Left kidney (tissue), 8 donors: ENCODE measurements at places on chromosomes 6 and 20. TPM values are rescaled to one million over a fixed set of nuclear protein-coding genes. Genes with fewer than 3 reads are reported as not detected.

DNA sequence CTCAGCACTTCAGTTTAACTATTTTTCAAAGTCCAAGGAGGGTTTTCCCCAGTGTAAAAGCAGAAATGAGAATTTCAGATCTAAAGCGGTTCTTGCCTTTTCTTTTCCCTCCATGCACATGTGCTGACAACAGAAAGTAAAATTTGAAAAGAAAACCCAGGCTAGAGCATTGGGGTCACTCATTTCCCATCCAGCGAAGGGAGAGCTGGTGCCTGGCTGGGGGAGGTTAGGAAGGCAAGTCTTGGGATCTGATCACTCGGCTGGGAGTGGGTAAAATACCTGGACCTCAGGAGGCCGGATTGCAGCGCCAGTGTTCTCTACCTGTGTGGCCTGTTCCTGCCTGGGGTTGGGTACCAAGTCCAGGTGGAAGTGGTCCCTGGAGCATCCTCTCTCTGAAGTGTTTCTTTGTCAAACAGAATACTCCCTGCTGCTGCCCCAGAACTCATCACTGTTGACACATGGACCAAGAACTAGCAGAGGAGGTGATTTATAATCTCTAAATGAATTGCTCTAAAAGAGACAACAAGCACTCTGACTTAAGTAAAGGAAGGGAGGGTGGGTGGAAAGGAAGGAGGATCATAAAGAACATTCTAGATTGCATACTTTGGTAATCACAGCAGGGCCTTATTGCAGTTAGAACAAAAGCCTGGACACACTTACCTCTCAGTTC, 136.0 kb downstream of the MTHFD1L start:
- no peak for DNase-seq

The SNPH gene
- polyA plus RNA-seq: 3.3 TPM

The BEND6 gene
- polyA plus RNA-seq: 5.8 TPM

The CAPN11 gene
- polyA plus RNA-seq: 0.23 TPM

The ZNF311 gene
- 7.9 TPM for polyA plus RNA-seq

DNA sequence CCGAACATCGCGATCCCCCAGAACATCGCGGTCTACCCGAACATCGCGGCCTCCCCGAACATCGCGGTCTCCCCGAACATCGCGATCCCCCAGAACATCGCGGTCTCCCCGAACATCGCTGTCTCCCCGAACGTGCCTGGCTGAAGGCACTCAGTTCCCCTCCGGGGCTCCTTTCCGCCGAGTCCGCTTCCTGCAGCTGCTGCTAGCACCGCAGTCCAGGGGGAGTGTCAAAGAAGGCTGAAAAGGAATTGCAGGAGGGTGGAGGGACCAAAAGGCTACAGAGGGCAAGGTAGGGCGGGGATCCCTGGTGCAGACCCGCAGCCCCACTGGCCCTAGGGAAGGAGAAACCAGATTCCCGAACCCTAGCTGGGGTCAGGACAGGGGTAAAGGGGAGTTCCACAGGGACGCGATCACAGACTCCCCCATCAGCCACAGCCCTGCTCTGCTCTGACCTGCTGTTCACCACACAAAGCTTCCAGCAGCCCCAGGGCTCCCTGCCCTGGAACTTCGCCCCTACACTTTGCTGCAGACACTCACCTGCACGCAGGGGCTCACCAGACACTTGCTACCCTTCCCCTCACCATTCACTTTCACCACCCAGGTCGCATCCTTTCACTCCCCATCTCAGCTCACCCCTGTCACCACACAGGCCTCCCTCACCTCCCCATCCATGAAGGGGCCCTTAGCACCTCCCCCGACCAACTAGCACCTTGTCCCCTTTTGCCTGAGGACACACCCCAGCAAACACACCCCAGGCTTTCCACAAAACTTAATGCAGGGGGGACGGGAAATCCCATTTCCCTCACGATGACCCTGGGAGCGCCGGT, 1.7 kb downstream of the ULBP1 start:
- DNase-seq: no peak

The SLC13A3 gene
- 19.3 TPM for polyA plus RNA-seq

- DNase-seq: no peak
Observed at GRCh38 chr6:30151580-30151979, 9.4 kb downstream of the TRIM10 start.

The SRC gene
- polyA plus RNA-seq: 53.5 TPM

The FLRT3 gene
- polyA plus RNA-seq: 162 TPM

- DNase-seq: no peak
Observed at GRCh38 chr6:2221726-2222274, 23.6 kb downstream of the GMDS start.

DNA sequence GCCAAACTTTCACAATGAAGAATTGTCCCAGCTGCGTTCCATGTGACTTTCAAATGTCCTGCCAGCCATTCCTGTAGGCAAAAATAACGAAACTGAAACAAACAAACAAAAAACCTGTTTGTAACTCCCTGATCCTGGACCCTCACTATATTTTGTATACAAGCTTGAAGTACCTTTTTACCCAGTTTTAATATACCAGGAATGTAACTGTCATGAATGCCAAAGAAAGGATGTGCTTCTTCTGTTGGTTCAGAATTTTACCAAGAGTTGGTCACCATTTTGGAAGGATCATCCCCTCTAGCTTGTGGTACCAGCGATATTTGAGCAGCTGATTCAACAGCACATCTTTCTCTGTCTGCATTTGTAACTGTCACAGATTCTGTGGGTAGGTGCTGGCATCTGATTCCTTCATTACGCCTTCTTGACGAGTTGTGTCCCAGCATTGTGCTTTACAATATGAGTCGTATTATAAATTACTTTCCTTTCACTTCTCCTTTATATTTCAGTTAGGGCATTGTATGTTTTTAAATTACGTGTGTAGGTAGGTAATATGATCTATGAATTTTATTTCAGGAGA, 93.9 kb downstream of the DLGAP4 start:
- DNase-seq: no peak

GRCh38 chr20:32237419-32237818, 29.7 kb downstream of the POFUT1 start:
- DNase-seq: no peak

- no peak for DNase-seq
Observed at GRCh38 chr6:15675536-15676220, 12.8 kb upstream of the DTNBP1 start.

The HEY2 gene
- polyA plus RNA-seq: 7.4 TPM

DNA sequence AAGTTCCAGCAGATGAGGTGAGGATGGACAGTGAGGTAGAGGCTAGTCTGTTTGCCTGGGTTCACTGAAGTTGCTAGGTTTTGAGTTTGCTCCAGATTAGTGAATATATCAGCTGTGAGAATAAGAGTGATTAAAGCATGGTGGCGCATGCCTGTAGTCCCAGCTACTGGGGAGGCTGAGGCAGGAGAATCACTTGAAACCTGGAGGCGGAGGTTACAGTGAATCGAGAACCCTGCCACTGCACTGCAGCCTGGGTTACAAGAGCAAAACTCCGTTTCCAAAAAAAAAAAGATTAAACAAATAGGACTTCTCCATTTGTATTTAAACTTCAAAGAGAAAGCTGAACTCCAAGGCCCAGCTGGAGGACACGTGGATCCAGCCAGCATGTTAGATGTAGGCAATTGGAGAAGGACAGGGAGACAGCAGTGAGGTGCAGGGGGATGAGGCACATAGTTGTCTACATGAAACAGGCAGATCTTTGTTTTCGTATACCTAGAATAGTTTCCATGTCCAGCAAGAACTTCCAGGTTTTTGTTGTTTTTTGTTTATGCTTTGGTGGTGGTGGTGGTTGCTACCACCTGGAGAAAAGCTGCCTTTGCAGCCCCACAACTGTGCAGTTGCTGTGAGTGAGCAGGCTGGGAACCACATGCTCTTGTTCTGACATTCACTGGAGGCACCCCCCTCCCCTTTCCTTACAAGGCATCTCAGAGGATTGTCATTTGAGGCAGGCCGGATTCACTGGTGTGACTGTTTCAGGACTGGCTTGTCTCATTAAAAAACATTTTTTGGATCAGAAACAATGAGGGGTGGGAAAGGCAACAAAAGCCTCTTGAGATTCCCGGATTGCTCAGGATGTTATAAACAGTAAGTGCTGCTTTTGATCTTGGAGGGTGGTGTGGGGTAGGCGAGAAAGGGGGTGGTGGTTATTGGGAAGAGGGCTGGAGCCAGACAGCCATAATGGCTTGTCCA, 72.3 kb downstream of the JARID2 start:
- no peak for DNase-seq

The EEF1A1 gene
- polyA plus RNA-seq: 19,137 TPM

DNA sequence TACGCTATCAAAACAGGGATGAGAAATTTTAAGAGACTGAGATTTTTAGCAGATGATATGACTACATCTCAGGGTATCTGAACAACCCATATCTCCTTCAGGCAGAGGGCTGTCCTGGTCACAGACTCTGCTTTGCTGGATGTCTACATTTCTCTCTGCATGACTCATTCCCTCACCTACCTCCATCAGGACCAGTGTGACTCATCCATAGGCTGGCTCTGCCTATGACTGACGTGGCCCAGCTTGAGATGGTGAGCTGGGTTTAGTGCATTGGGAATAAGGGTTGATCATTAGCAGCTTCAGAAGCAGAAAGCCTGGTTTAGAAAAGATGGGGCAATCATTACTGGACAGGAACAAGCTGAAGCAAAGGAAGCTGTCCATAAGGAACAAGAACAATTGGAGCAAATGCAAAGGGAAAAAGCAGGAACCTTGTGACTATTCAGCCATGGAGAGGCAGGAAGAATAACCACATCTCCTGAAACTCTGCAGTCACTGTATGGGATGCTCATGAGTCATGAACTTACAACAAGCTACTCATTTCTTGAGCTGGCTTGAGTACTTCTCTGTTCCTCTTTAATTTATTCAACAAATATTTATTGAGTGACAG, 86.4 kb upstream of the CBLN4 start:
- no peak for DNase-seq

The HLA-DPB1 gene
- polyA plus RNA-seq: 13.5 TPM

DNA sequence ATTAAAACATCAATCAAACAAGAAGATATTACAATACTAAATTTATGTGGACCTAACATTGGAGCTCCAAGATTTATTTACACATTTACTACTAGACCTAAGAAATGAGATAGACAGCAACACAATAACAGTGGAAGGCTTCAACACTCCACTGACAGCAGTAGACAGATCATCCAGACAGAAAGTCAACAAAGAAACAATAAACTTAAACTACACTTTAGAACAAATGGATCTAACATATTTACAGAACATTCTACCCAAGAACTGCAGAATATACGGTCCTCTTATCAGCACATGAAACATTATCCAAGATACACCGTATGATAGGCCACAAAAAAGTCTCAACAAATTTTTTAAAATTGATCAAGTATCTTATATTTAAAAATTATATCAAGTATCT, 27.0 kb downstream of the SLC17A1 start:
- no peak for DNase-seq

- no peak for DNase-seq
Observed at GRCh38 chr20:44610313-44610962, 28.1 kb downstream of the PKIG start.

GRCh38 chr6:38133932-38134703, 314.6 kb downstream of the ZFAND3 start:
- DNase-seq: no peak

GRCh38 chr6:53172468-53172803, 23.8 kb upstream of the GCM1 start:
- no peak for DNase-seq

GRCh38 chr20:61453219-61453618, 201.2 kb downstream of the CDH4 start:
- DNase-seq: no peak

DNA sequence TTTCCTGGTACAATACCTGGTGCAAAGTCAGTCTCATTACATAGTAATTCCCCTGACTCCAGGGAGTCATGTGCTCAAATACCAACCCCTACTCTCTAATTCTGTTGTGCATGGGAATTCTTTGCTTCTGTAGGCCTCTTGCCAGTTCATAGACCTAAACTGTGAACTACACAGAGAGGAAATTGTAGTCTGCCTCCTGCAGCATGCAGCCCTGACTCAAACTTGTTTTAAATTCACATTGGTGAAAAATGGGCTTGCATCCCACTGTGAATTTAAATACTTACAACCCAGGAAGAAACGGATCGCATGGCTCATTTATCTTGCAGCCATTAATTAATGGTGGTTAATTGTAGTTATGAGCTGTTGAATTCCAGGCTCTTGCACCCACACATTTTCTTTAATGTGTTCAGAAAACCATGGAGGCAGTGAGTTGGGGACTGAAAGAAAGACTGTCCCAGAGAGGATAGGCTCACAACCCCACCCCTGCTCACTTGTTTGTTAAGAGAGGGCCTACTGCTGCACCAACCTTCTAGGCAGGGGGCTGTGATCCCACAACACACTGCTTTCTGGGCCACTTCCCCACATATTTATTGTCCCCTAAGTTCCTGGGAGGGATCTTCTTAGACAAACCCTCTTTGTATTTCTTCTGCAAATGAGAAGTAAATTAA, 579.1 kb downstream of the DHX35 start:
- DNase-seq: no peak

DNA sequence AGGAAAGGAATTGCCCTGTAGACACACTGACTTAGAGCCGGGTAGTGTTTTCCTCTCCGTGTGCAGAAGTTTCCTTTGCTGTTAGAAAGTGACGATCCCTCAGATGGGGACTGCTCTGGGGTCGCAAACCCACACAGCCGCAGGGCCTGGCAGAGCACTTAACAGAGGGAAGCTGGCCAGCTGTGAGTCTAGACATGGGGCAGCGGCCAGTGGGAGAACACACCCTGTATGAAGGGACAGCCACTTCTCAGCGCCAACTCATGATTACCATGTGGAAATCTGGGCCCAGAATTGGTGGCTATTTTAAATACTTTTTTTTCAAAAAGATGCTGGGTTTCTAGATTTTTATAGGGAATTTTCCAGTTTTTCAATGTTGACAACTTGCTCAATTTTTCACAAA, 39.4 kb downstream of the SLC9A8 start:
- no peak for DNase-seq

The SIM1 gene
- polyA plus RNA-seq: 29.8 TPM

The JAG1 gene
- 213 TPM for polyA plus RNA-seq

DNA sequence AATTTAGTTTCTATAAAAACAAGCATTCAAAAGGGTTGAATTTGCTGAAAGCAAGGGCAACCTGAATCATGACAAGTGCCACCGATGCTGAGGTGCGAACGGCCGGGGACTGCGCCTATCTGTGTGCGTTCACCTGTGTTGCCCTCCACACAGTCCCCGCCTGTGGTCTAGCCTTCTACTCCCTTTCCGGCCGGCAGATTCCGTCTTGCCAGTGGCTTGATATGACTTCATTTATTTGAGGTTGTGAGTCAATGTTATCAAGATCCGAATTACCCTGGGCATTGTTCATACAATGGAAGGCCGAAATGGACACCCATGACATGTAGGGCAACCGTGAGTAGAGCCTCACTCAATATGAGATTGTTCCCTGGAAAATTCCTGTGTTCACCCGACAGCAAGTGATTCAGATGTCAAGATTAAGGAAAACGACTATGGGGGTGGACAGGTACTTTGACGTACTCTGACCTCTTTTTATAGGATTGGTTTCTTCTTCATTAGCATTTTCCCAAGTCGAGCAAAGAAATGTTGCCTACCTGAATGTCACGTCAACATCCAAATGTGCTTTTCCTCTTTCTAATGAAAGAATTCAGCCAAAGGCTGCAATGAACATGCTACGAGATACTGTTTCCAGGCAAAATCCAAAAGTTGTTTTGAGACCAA, 41.1 kb upstream of the NEDD9 start:
- DNase-seq: no peak

GRCh38 chr6:164121527-164121926, 707.0 kb downstream of the QKI start:
- no peak for DNase-seq
